Stimulated activated CD4-positive, alpha-beta T cell treated with anti-CD3 and anti-CD28 coated beads, Interleukin-12 subunit alpha, Interleukin-12 subunit beta, amount 100 ng/mL, for 24 hours (primary cell): ENCODE measurements at places on chromosomes 5 and 9.
A peak's percentile ranks its signal among the peaks of the same experiment; 100 is the strongest.

GRCh38 chr9:120925535-120926396 is 830 bp downstream of the TRAF1 start:
- peak; percentile 83 for DNase-seq

- DNase-seq: no peak
Measured at GRCh38 chr9:12723409-12724028, 30.3 kb downstream of the TYRP1 start.

GRCh38 chr5:820245-820644 is 30.5 kb downstream of the ZDHHC11 start:
- no peak for DNase-seq

DNA sequence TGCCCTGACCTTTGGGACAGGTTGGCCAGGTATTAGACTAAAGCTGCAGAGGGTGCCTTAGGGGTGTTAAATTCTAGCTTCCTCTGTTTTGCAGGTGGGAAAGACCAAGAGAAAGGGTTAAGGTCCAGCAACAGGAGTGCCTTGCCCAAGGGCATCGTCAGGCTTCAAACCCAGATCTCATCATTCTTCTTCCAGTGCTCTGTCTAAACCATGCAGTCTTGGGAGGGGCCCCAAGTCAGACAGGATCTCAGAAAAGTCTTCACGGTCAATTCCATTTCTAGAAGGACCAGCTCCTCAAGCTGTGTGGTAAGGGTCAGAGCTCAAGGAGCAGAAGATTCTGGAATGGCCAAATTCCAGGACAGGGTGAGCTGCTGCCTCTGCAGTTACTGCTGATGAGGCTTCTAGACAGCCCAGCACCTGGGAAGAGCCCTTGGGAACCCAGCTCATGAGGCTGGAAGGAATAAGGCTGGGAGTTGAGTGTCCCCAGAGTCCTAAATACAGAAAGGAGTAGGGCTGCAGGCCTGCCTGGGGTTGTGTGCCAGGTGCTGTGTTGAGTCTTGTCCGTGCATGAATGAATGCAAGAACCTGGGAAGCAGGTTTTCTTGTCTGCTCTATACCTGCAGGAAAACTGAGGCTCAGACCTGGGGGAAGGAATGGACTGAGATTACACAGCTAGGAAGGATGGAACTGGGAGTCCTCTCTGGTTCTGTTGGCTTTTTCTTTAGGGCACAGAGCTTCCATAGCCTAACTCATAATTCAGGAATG is 69.3 kb downstream of the WWC1 start:
- DNase-seq: no peak

GRCh38 chr5:149666212-149666852 is 63.8 kb upstream of the PPARGC1B start:
- no peak for DNase-seq

GRCh38 chr9:135791431-135792267 is 89.7 kb downstream of the KCNT1 start:
- no peak for DNase-seq

- peak; percentile 4 for DNase-seq
Measured at GRCh38 chr5:113606298-113607134, 93.0 kb downstream of the YTHDC2 start.

GRCh38 chr9:79665369-79665768 is 93.6 kb downstream of the TLE4 start:
- no peak for DNase-seq
